ENCODE measurements at places on chromosomes 2 and 18. TPM values are rescaled to one million over a fixed set of nuclear protein-coding genes. Genes with fewer than 3 reads are reported as not detected.
A peak's percentile ranks its signal among the peaks of the same experiment; 100 is the strongest.

DNA sequence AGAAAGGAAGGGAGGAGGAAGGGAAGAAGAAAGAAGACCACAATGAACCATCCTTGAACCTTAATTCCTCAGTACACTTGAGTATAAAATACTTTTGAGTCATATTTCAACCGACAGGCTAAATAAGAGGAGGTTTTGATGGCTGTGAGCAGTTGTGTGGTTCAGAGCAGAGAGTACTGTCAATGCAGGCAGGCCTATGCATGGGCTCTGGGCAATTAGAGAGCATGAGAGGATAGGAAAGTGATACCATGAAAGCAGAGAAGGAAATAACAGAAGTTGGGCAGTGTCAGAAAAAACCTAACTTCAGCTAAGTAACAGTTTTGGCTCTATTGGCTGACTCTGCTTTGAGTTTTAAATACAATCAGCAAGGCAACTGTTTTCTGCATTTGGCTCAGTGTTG, 123.6 kb upstream of the STK17B start:
- DNase-seq = no peak

DNA sequence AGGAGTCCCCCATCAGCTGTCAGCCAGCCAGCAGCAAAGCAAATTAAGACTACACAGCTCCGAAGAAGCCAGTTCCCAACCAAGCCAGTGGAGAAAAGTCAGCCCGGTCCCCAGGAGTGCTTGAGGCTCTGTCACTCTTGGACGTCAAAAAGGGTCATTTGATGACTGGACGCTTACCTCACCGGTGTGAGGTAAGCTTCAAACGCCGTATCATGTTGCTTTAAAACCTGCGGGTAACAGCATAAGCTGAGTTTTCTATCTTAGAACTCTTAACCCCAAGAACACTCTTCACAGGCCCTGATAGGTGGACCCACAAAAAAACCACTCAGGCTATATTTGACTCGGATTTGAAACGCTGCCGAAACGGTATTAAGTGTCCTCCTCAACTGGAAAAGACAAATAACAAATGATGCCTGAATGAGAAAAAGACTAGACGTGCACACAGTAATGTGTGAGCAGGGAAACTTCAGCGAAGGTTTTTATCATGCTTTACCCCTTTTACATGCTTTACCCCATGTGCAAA, 682 bp upstream of the LNPK start:
- DNase-seq = no peak

DNA sequence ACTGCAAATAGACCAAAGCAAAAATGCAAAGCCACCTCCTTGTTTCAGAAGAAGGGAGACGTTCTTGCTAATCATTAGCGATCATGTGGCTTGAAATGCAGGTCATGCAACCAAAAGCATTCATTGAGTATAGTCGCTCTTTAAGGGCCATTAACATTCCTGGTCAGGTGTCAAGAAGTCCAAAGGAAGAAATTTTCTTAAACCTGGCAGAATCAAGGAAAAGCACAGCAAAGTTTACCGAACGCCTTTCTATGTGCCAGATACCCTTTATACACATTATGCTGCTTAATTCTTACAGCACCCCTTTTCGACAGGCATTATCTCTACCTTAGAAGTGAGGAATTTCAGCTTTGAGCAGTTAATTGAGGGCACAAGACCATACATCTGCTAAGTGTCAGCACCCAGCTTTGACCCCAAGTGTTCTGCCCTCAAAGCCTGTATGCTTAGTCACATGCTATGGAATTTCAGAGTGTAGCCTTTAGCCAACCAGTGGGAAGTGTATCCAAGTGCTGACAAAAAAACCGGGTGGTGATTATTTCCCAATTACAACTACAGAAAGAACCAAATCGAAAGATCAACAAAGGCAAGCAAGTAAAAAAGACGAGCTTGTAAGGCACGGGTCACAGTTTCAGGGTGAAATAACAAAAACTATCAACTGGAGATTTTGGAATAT, 70.8 kb downstream of the EPHA4 start:
- DNase-seq = no peak

DNA sequence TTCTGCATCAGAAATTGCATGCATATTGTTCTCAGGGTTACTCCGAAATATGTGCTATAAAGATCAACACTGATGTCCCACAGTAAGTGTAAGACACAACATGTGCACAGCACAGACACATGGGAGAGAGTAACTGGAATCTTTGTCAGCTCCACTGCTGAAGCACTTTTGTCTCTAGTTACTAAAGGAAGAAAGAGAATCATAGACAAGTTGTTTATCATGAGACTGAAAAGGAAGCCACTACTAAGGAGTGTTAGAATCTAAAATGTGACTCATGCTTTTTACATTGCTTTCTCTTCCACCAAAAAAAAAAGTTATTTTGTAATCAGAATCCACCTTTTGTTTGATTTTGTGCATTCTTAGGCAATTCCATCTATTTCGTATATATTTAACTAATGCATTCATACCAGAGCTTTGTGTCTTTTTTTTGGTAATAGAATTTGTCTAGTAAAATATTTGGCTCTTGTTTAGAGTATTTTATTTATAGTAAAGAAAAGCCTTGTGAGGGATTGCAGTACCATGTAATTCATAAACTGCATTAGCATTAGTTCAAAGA, 502.4 kb downstream of the FBXO15 start:
- DNase-seq = no peak

CTAGE1 gene
- not detected for total RNA-seq

DNA sequence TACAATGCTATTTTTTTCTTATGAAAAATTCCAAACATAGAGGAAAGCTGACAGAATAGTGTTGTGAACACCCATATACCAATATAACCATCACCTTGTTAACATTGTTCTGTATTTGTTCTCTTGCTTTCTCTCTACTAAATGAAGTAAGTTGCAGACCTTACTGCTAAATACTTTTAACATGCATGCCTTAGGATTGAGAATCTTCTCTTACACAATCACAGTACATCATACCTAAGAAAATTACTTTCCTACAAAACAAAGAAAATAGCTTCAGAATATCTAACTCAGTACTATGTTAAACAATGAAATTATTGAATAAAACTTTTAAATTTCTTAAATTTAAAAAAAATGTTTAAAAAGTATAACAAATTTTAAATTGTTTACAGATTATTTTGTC, 136.5 kb downstream of the UBR3 start:
- DNase-seq = no peak

GRCh38 chr2:25104736-25105135, 62.9 kb downstream of the EFR3B start:
- no peak for DNase-seq

DNA sequence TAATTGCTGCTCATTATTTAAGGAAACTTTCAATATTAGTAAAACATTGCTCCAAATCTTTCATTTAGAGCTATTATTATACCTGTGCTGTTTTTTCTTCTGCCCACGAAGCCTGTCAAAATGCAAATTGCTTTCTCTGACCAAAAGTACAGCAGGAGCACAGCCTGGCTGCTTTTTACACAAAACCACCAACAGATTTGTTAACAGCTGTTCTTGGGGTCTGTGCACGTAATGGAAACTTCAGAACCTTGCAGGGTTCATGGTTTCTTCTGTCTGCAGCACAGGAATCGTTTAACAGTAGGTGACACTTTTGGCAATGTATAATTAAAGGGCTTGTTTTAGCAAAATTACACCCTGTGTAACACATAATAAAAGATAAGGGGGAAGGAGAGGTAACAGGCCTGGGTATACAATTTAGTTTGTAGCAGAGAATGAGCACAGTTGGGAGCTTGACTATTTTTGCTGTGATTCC, 447.3 kb downstream of the KCNJ3 start:
- DNase-seq = no peak

- no peak for DNase-seq
Measured at GRCh38 chr2:151138507-151138906, 123.2 kb downstream of the RBM43 start.

DNA sequence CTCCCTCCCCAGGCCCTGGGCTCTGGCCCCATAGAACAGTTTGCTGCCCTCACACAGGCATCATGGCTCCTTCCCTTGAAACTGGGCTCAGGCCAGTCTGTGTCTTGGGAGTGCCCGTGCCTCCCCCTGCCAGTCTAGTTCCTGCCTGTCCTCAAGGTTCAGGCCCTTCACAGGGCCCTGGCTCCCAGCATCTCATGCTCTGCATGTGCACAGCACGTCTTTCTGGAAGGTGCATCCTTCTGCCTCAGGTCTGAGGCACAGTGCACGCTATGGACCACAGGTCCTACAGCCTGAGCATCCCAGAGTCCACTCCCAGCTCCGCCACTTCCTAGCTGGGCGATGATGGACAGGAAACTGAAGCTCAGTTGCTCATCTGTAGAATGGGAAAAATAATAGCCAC, 35.6 kb upstream of the FOSL2 start:
- DNase-seq = no peak

DNA sequence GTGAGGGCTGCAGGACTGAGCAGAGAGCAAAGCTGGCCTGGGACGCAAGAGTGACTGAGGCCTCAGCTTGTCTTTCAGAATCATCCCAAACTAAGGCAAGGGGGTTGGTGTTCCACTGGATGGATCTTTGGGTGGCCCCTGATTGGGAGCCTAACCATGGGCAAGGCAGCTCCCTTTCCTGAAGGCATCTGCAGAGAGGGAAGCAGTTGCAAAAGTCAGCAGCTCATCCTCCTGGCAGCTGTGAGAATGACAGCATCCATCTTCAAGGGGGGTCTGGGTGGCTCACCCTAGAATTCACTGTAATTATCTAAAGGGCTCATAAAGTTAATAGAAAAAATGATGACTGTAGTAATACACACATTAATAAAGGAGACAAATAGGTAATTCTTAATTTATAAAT, 46.5 kb upstream of the RAB31 start:
- DNase-seq = no peak

COA5 gene
- 20.4 TPM for total RNA-seq

GRCh38 chr2:177289824-177290628, 25.5 kb upstream of the NFE2L2 start:
- DNase-seq = peak; percentile 79

ACMSD gene
- not detected for total RNA-seq

DNA sequence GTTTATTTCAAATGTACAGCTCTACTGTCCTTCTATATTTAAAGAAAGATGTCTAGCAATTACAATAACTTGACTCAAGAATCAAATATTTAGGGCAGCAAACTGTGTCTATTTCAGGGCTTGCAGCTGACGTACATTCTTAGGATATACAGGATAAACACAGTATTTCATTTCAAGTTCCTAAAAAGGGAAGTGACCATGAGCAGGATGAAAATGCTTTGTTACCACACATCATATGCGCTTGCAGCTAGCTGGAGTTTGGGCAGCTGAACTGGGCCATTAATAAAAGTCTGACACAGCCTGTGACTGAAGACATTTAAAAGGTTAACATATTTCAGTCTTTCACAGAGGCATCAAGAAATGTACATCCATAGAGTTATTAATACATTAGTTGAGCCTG, 264.6 kb upstream of the TRIB2 start:
- no peak for DNase-seq

SNTG2 gene
- total RNA-seq = 0.14 TPM

MBD1 gene
- 91.7 TPM for total RNA-seq

DNA sequence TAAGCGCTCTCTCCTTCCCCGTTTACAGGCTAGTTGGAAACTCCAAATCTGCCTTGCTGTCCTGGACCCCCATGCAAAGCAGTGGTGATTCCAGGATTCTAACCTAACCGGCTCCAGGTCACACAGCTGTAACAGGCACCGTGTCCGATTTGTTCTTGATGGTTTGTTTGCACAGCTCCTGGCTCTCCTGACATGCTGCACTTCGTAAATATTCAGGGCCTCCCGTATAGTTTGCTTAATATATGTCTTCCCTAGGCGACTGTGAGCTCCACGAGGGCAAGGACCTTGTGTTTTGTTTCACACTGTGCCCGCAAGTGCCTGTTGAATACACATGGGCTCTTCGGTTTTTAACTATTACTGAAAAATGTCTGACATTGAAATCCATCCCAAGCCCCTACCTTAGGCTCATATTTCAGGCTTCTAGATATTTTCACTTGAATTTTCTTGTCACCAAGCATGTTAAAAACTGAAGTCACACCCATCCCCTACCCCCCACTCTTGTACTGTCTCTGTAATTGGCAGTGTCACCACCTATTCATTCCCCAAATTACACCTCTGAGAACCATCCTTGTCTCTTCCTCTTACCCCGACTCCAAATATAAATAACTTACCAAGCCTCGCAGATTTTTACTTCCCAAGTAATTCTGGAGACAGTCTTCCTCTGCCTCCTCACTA, 1.0 kb upstream of the PUM2 start:
- DNase-seq = no peak

DNA sequence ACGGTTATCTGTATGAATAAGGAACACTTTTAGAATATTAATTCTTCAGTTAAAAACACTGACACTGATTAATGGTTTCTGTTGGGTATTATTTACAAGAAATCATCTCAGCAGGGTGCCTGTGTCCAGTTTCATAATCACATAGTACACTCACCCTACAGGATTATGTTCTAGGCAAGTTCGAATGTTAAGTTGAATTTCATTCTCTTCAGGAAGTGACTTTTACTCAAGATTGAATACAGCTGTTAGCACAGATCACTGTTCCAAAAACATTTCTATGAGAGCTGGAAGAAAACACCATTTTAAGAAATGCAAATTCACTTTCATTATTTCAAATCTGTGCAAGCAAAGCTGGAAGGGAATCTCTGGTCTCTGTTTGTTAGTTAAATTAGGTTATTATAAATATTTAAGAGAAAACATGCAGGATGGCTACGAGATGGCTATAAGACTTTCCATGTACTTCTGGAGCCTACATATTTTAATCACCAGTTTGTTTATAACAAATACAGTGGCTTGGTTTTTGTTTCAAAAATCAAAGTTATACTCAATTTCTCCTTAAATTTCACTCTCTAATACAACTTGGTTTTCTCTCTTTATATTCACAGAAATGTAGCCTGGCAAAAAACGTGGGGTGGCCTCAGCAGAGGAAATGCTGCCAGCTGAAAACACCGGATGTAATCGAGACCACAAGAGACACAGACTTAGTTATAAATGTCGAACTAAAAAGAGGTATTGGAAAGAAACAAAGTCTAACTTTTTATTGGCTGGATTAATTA, 65.8 kb downstream of the RBMS1 start:
- peak; percentile 84 for DNase-seq

- DNase-seq = no peak
Measured at GRCh38 chr18:55900380-55900779, 312.4 kb upstream of the TCF4 start.

DNA sequence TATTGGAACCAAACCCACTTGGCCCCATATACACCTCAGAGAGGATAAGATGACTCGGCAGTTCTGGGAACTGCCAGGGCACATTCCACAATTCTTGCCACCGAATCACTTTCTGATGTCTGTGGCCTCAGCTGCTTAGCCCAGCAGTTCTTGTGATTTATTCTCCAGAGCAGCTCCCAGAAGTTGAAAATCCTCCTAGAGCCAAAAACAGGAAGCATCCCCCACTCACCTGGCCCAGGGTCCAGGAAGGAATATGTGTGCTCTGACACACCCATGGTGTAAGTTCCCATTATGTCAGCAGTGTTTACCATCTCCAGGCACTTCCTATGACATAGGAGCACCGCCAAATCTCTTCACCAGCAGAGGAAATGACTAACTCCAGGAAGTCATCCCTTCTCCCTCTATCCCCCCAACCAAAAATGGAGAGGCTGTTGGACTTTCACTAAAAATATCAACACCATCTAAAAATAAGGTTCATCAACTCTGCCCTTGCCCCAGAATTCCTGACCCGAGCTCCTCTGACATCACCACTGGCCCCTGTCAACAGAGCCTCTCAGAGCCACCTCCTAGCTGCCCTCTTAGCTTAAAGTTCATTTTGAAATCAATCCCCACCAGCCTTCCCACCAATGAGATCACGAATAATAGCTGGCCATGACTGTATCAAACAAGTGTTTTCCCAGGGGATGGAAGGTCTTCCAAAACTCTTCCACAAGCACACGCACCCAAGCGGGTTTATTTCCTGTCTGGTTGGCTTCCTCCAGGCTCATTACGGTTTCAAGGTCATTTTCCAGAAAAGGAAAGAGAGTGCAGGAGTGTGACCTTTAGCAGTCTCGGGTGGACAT, 223.1 kb upstream of the PARD3B start:
- no peak for DNase-seq

Measured in activated CD4-positive, alpha-beta T cell treated with anti-CD3 and anti-CD28 coated beads, Interleukin-2, amount 10 ng/mL, durations not matched to agents 24 days and 14 days (primary cell).